ENCODE measurements at places on chromosomes 1 and 21. TPM values are rescaled to one million over a fixed set of nuclear protein-coding genes. Genes with fewer than 3 reads are reported as not detected.

DNA sequence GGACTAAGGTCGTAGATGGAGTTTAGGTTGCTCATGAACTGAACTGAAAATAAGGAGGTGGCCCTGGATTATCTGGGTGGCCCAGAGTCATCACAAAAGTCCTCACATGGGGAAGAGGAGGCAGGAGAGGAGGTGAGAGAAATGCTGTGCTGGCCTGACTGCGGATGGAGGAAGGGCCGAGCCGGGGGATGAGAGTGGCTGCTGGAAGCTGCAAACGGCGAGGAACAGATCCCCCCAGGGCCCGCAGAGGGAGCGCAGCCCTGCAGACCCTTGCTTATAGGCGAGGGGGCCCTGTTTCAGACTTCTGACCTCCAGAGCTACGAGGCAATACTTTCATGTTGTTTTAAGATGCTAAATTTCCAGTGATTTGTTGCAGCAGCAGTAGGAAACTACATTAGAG, 102.7 kb upstream of the C1orf174 start:
- no peak for DNase-seq
- no peak overlapping the region for H3K4me3 ChIP-seq
- no peak overlapping the region for H3K27ac ChIP-seq
- H3K4me1 ChIP-seq, result no peaks in the 10 kb centered on the region

GRCh38 chr1:26469558-26469957, 2.7 kb upstream of the HMGN2 start:
- peaks cover 31% of the 10 kb centered on the region for H3K4me1 ChIP-seq
- H3K27ac ChIP-seq, result 0 out of 2 replicates have a peak overlapping the region, but pooled peaks have one; percentile 79
- no peaks in the 10 kb centered on the region for H3K27me3 ChIP-seq
- no peak overlapping the region for H3K4me3 ChIP-seq

GRCh38 chr1:85125891-85126290, 74.9 kb downstream of the SYDE2 start:
- peaks cover 22% of the 10 kb centered on the region for H3K4me1 ChIP-seq
- no peak overlapping the region for H3K4me3 ChIP-seq
- no peaks in the 10 kb centered on the region for H3K27me3 ChIP-seq
- no peak for DNase-seq

DNA sequence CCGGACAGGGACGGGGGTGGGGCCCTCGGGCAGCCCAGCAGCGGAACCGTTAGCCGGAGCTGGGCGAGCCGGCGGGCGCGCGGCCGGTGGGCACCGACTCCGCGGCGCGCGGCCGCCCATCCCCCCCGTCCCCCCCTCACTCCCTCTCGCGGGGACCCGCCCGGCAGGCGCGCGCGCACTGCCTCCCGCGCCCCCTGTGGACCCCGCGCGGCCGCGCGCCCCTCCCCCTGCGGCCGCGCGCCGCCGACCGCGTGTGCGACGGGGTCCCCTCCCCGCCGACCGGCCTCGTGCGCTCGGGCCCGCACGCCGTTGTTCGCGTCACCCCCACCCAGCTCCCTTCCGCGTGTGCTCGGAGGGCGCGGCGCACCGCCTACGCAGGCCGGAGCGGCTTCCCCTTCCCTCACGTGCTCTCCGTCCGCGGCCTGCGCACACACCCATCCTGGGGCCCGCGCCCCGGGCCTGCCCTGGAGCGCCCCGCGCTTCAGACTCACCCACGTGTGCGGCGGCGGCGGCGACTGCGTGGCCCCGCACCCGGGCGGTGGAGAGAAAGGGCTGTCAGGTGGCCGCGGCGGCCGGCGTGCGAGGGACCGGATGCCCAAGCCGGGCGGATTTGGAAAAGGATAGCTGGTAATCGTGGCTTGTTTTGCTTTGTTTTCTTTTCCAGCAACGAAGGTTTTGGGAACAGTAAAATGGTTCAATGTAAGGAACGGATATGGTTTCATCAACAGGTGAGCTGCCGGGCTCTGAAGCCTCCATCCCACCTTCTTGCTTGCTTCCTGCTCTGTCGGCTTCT, 717 bp downstream of the YBX1 start:
- no peaks in the 10 kb centered on the region for H3K27me3 ChIP-seq
- H3K4me3 ChIP-seq, result peak overlapping the region; percentile 97
- H3K4me1 ChIP-seq, result peaks cover 53% of the 10 kb centered on the region
- peak overlapping the region; percentile 84 for H3K27ac ChIP-seq
- H3K36me3 ChIP-seq, result peaks cover 33% of the 10 kb centered on the region

- H3K36me3 ChIP-seq, result no peaks in the 10 kb centered on the region
- H3K27ac ChIP-seq, result no peak overlapping the region
- no peak overlapping the region for H3K4me3 ChIP-seq
- peaks cover 20% of the 10 kb centered on the region for H3K27me3 ChIP-seq
- DNase-seq, result no peak
Measured at GRCh38 chr21:41501919-41502318, 6.0 kb downstream of the TMPRSS2 start.

DNA sequence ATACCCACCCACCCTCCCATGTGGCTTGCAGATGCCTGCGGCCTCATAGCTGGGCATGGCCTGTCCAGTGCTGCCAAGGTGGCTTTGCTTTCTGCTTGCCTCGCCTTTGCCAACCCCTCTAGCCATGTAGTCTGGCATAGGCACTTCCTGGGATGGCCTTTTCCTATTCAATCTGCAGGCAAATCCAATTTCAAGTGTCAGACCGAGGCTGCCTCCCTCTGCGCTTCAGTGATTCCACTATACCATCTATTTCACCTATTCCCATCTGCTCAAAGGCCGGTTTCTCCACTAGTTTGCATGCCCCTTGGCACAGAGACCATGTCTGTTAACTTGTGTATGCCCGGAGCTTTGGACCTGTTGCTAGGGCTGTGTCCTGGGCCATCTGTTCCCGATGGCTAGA, 3.8 kb upstream of the ZBTB21 start:
- H3K4me1 ChIP-seq, result peaks cover 3% of the 10 kb centered on the region
- H3K27ac ChIP-seq, result no peak overlapping the region
- no peak overlapping the region for H3K4me3 ChIP-seq
- DNase-seq, result no peak
- peaks cover 29% of the 10 kb centered on the region for H3K27me3 ChIP-seq

- peaks cover 88% of the 10 kb centered on the region for H3K27me3 ChIP-seq
- H3K4me1 ChIP-seq, result peaks cover 57% of the 10 kb centered on the region
- H3K36me3 ChIP-seq, result no peaks in the 10 kb centered on the region
- H3K27ac ChIP-seq, result no peak overlapping the region
- DNase-seq, result peak; percentile 55
Measured at GRCh38 chr1:213984387-213985208, 3.2 kb upstream of the PROX1 start.

DNA sequence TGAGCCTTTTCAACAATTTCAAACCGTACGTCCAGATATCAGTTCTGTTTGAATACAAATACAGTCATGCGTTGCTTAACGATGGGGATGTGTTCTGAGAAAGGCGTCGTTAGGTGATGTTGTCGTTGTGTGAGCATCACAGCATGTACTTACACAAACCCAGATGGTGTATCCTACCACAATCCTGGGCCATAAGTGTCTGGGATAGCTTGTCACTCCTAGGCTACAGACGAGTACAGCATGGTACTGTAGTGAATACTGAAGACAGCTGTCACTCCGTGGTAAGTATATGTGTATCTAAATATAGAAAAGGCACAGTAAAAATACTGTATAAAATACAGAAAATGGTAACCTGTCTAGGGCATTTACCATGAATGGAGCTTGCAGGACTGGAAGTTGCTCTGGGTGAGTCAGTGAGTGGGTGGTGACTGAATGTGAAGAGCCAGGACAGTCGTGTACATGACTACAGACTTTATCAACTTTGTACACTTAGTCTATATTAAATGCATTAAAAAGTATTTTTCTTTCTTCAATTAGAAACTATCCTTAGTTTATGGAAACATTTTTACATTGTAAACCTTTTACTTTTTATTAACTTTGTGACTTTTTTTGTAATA, 10.5 kb upstream of the OR2W3 start:
- DNase-seq, result no peak
- H3K4me1 ChIP-seq, result no peaks in the 10 kb centered on the region
- H3K27me3 ChIP-seq, result no peaks in the 10 kb centered on the region
- no peak overlapping the region for H3K27ac ChIP-seq

- peak within 1 kb of the TSS; percentile 79 for H3K4me3 ChIP-seq
- H3K4me1 ChIP-seq, result peaks cover 9% of the 10 kb centered on the region
- no peaks in the 10 kb centered on the region for H3K27me3 ChIP-seq
- peak within 1 kb of the TSS; percentile 80 for H3K27ac ChIP-seq
Measured at GRCh38 chr1:2194319-2194897, at the start of gene FAAP20. Gene FAAP20 (minus strand): TSS chr1:2194772. CDS start chr1:2194749, 23 bp downstream.

GRCh38 chr1:39491146-39491921, at the start of gene BMP8A:
Gene BMP8A (plus strand): TSS chr1:39491636. CDS start chr1:39491992, 356 bp downstream.
- peaks cover 9% of the 10 kb centered on the region for H3K36me3 ChIP-seq
- peak within 1 kb of the TSS; percentile 81 for H3K4me3 ChIP-seq
- H3K27ac ChIP-seq, result no peak within 1 kb of the TSS
- H3K4me1 ChIP-seq, result peaks cover 5% of the 10 kb centered on the region

- no peak for DNase-seq
- H3K4me1 ChIP-seq, result peaks cover 23% of the 10 kb centered on the region
- H3K27me3 ChIP-seq, result no peaks in the 10 kb centered on the region
Measured at GRCh38 chr1:227917081-227917950, 30.4 kb downstream of the WNT9A start.

GRCh38 chr1:170593173-170594011, 61.4 kb downstream of the GORAB start:
- no peak for DNase-seq
- peaks cover 16% of the 10 kb centered on the region for H3K4me1 ChIP-seq
- no peak overlapping the region for H3K4me3 ChIP-seq

DNA sequence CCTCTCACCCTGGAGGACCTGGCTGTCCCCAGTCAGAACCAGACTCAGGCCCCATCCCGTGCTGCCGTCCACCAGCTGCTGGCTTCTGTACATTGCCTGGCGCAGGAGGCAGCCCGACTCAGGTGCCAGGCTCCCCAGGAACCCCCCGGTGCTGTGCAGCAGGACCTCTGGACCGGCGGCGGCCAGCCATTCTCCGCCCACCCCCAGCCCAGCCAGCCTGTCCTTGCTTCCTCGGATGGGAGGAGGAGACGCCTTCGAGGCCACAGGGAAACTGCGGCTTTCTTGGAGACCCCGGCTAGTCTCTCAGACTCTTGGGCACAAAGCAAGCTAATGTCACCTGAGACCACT, 4.4 kb downstream of the C1orf167 start:
- peaks cover 23% of the 10 kb centered on the region for H3K27me3 ChIP-seq
- peaks cover 10% of the 10 kb centered on the region for H3K4me1 ChIP-seq
- H3K27ac ChIP-seq, result no peak overlapping the region

DNA sequence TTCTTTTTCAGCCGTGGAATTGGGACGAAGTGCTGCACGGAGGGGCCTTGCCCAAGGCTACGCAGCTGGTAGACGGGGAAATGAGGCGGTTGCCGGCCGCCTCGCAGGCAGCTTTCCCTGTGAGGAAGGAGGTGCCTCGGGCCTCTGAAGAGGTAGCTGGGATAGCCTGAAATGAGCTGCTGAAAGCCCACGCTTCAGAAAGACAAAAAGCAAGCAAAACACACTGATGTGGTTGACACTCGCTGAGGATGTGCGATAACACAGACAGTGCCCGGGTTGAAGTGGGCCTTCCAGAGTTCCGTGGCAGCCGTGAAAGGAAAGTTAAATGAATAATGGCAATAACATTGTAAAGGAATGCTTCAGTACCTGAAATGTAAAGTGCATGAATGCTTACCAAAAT, 47.2 kb downstream of the S1PR1 start:
- H3K27ac ChIP-seq, result no peak overlapping the region
- DNase-seq, result no peak
- peaks cover 6% of the 10 kb centered on the region for H3K4me1 ChIP-seq
- H3K27me3 ChIP-seq, result no peaks in the 10 kb centered on the region

GRCh38 chr1:3454811-3455618, 550 bp downstream of the ARHGEF16 start:
- H3K4me3 ChIP-seq, result peak overlapping the region; percentile 74
- 0 out of 2 replicates have a peak, but pooled peaks cover 2% of the 10 kb centered on the region for H3K36me3 ChIP-seq
- H3K27me3 ChIP-seq, result no peaks in the 10 kb centered on the region

GRCh38 chr1:25451908-25452307, 21.2 kb downstream of the MACO1 start:
- no peak overlapping the region for H3K4me3 ChIP-seq
- no peak for DNase-seq
- no peaks in the 10 kb centered on the region for H3K27me3 ChIP-seq
- H3K36me3 ChIP-seq, result peaks cover 6% of the 10 kb centered on the region
- no peak overlapping the region for H3K27ac ChIP-seq

DNA sequence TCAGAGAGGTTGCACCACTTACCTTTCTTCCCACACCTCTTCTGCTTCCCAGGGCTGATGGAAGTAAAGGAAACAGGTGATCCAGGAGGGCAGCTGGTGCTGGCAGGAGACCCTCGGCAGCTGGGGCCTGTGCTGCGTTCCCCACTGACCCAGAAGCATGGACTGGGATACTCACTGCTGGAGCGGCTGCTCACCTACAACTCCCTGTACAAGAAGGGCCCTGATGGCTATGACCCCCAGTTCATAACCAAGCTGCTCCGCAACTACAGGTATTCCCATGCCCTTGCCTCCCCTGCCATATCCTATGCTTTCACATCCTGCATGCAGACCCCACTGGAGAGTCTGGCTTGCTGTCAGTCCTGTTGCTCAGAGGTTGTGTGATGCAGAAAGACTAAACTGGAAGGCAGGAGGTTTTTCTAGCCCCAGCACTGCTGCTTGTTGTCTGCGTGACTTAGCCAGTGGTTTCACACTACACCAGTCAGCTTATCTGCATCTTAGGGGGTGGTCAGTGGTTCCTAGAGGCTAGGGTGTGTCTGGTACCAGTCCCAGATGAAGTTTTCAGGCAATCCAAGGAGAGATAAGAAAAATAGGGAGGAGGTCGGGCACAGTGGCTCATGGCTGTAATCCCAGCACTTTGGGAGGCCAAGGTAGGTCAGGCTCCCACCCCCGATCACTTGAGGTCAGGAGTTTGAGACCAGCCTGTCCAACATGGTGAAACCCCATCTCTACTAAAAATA, 10.2 kb downstream of the RHOC start:
- H3K27me3 ChIP-seq, result peaks cover 16% of the 10 kb centered on the region
- H3K27ac ChIP-seq, result no peak overlapping the region
- peaks cover 41% of the 10 kb centered on the region for H3K4me1 ChIP-seq
- H3K36me3 ChIP-seq, result peaks cover 61% of the 10 kb centered on the region
- H3K4me3 ChIP-seq, result no peak overlapping the region

DNA sequence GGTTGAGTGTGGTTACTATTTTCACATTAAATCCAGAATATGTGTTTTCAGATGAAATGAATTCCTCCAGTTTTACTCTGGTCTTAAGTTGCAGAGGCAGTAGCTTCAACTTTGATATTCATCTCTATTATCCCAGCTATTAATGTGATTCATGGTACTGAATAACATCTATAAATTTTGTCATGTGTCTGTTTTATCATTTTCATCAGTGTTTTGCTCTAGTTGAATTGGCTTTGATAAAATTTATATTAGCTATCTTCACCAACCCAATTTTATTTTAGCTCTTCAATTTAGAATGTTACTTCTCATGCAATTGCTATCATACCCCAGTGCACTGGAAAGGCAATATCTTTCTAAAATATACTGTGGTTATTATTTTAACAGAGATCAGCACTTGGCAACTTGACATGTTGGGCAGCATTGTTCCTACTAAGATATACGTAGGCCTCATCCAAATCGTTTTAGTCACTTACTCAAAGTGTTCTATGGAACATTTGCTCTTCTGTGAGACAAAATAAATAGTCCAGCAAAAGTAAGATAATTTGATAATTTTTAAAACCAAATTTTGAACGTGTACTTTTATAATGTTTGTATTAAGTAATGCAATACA, 184.3 kb downstream of the NCAM2 start:
- no peak for DNase-seq
- H3K36me3 ChIP-seq, result no peaks in the 10 kb centered on the region
- H3K27ac ChIP-seq, result no peak overlapping the region
- H3K4me1 ChIP-seq, result no peaks in the 10 kb centered on the region

Gene TPTE
- total RNA-seq, result not detected

Gene GBP5
- total RNA-seq, result 0.23 TPM

Gene CELA3A
- total RNA-seq, result 9.6 TPM

Gene VHLL
- total RNA-seq, result not detected

Gene HUNK
- total RNA-seq, result 7.0 TPM

Gene CASQ2
- 0.09 TPM for total RNA-seq

Gene ATP1A4
- total RNA-seq, result 0.55 TPM

Measured in WTC11 (cell line).